CD4-positive, CD25-positive, alpha-beta regulatory T cell (primary cell): ENCODE measurements at places on chromosomes 7 and 10.
A peak's percentile ranks its signal among the peaks of the same experiment; 100 is the strongest.

DNA sequence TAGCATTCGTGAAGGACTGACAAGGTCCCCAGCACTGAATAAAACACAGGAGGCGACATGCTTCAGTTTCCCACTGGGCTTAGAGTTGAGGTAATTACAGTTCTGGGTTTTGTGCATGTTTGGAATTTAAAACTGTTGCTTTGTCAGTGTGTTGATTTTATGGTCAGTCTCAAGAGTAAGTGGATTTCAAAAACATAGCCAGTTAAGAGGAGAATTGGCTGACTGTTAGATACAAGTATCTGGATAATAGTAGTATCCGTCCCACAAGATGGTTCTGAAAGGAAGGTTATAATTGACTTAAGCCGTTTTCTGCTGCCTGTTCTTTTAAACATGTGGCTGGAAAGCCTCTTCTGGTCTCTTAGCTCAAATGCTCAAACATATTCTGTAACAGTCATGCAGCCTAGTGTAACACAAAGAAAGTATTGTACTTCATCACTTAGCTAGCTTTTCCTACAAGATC lies 170.9 kb downstream of the POLR1F start:
- DNase-seq: no peak

DNA sequence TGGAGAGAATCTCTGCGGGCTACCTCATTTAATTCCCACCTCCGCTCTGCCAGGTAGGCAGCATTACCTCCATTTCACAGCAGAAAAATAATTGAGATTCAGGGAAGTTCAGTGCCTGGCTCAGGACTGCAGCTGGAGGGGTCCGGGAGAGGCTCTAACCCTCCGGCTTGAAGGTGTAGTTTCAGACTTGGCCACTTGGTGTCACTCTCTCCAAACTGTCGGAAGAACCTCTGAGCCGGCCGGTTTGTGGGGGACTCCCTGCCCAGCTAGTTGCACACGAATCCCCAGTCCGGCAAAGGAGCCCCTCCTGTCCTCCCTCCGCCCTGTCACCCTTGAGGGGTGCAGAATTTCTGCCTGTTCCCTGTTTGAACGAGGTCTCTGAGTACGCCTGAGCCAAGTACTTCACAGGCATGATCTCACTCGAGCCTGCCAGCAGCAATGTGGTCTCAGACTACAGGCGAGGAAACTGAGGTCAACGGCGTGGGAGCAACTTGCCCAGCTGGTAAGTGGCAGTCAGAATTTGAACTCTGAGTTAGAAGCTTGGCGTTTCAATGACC lies 144.7 kb upstream of the ZNF716 start:
- no peak for DNase-seq

GRCh38 chr10:84822931-84823630 lies 494.7 kb downstream of the CCSER2 start:
- DNase-seq: no peak

DNA sequence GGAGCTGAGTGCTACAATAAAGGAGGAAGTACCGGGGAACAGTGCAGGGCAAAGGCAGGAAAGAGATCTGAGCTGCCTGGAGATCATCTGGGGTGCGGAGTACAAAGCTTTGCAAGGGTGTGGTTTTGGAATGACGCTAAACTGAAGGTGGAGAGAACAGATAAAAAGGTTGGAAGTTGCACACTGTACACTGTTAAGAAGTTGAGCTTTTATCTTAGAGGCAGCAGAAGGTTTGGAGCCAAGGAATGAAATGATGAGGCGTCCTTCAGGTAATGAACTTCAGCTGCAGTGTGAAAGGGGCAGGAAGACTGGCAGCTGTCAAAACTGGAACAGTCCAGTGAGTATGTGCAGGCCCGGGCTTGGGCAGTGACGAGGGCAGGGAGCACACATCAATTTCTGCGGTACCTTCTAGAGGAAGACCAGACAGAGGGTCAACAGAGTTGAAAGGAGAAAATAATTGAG lies 7.2 kb upstream of the ANKRD61 start:
- DNase-seq: no peak

DNA sequence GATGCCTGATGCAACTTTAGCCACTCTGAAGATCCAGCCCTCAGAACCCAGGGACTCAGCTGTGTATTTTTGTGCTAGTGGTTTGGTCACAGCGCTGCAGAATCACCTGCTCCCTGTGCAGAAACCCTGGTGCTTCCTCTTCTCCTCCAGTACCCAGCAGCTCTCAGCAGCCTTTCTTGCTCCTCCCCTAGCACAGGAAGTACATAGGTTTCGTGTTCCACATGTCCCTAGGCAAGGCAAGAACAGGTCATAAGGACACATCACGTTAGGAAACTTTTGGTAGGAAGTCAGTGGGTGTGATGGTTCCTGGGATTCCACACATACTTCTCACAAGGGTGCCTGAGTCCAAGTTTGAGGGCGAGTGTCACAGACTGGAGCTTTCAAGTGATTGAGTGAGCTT lies 167.9 kb upstream of the PRSS1 start:
- peak; percentile 71 for DNase-seq

GRCh38 chr7:92400013-92400412 lies 47.3 kb upstream of the GATAD1 start:
- DNase-seq: no peak

DNA sequence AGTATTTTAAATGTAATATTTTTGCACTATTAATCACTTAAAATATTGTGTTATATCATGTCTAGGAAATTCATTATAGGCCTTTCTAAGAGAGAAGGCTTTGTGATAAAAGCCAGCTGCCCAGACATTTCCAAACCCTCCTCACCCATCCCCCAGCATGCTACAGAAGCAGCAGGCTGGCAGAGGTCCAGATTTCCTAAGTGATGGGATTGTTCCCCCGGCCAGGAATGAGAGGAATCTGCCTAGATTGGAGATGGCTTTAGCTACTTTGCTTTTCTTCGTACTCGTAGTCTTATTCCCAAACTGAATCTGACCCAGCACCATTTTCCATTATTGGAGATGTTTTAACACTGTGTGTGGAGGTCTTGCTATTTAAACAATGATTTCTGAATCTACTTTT lies 29.4 kb downstream of the CDK14 start:
- DNase-seq: no peak

DNA sequence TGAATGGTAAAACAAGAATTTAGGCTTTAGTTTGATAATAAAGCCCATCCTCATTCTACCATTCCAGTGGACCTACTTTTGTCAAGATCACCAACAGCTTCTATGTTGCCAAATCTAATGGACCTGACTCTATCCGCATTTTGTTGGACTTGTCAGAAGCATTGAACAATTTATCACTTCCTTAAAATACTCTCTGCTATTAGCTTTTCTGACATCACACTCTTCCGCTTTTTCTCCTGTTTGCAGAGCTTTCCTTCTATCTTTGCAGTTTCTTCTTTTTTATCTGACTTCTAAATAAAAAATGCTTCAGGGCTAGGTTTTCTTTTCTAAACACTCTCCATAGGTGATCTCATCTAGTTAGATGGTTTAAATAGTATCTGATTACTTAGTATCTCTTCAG lies 42.7 kb upstream of the SMIM30 start:
- DNase-seq: no peak

GRCh38 chr10:78856421-78856820 lies 212.3 kb upstream of the ZMIZ1 start:
- no peak for DNase-seq

DNA sequence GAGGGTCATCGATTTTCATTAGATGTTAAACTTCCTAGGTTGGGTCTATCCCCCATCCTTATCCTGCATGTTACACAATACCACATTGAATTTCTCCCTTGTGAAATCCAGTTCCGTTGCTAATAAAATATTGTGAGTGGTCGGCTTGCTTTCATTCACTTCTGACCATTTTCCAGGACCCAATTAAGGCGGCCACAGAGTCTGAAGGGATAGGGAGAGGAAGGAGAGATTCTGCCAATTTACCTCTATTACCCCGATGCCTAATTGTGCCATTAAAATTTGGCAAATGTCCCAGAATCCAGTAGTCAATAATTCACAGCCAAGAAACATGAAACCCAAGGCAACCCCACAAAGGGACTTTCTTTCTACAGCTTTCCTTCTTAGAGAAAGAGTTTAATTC lies 129.9 kb downstream of the IPMK start:
- DNase-seq: no peak

DNA sequence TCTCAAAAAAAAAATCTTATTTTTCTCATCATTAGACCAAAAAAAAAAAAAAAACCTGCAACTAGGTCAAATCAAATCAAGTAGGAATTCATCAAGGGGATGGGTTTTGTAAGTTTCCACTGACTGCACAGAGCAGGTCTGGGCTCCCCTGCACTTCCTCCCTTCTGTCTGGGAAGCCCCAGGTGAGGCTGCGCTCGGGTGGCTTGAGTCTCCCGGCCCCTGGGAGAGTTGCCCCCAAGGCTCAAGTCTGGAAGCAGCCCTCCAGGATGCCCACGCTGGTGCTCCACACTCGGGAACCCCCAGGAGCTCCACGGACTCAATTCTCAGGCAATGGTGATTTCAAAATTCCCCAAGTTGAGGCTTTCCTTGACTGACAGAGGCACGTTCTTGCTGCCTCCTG lies 41.7 kb upstream of the RBM33 start:
- no peak for DNase-seq

DNA sequence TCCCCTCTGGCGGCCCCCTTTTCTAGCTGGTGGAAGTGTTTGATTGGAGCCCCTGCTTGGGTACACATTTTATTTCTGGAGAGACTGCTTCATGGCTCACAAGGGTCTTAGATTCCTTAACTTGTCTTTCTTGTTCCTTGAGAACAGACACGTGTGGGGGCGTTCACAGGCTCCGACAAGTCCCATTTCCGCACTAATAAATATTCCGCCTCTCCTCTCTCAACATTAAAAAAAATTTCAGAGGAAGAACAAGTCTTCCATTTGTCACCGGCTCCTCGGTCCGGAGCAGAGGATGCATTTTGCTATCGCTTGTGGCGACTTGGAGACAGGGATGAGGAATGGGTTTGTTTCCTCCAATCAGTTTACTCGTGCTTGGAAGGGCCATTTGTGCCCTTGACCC lies 134.0 kb upstream of the PODXL start:
- no peak for DNase-seq

GRCh38 chr10:84308021-84308420 lies 20.4 kb upstream of the CCSER2 start:
- DNase-seq: no peak

GRCh38 chr7:73841689-73842066 lies 638 bp downstream of the METTL27 start:
- no peak for DNase-seq

- peak; percentile 80 for DNase-seq
Observed at GRCh38 chr10:72107325-72108003, 19.1 kb upstream of the SPOCK2 start.

GRCh38 chr10:72392571-72392970 lies 37.9 kb upstream of the DNAJB12 start:
- no peak for DNase-seq

DNA sequence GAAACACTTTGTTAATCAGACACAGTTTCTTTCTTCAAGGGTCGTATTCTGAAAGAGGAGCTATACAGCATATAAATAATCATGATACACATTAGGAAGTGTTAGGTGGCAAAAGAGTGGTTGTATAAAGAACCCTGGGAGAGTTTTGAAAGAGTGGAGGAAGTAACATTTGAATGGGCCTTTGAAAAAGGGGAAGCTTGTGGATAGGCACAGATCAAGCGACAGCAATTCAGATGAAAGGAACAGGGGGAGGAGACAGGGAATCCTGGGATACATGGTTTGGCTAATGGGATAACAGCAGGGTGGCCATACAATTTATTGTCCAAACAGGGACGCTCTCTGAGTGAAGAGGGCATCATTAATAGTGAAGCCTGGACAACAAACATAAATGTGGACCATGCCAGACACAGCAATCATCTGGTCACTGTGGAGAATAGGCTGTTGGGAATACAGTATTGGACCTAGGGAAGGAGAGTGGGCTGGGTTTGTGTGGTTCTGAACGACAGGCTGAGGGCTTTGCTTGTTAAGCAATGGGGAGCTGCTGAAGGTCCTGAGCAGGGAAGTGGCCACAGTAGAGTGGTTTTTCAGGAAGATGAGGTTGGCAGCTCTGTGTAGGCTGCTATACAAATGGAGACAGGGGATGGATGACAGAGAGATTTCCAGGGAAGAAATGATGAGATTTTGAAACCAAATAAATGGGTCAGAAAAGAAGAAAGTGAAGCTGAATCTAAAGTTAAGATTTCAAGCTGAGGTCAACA lies 75.9 kb downstream of the ICA1 start:
- no peak for DNase-seq

GRCh38 chr7:114789161-114789560 lies 132.7 kb upstream of the MDFIC start:
- DNase-seq: no peak

DNA sequence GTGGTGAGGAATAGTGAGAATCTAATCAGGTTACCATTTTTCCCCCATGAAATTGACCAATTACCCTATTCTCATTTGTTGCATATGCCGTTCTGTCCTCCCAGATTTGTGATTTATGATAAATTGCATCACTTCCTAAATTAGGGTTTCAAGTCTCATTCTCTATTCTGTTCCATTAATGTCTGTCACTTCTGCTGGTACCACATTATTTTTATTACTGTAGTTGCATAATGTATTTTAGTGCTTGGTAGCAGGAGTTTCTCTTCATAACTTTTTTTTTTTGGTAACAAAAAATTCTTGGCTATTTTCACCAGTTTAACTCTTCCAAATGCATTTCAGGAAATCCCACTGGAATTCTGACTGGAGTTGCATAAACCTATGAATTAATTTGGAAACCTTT lies 44.0 kb upstream of the FAM133B start:
- DNase-seq: no peak

DNA sequence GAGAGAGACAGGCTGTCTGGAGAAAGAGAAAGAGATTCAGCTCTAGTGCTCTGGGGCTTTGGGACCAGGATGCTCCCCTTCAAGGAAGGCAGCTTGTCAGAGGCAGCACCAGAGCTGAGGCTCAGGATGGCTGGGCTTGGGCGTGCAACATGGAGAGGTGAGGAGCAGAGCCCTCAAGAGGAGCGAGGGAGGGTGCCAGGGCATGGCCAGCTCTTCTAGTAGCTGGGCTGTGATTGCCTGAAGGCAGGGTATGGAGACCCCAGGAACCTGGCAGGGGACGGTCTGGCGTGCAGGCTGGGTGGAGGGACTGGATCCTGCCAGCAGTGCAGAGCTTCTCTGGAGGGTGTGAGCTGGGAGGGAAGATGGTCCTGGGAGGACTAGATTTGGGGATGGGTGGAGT lies 40.2 kb downstream of the ANTXRL start:
- no peak for DNase-seq

DNA sequence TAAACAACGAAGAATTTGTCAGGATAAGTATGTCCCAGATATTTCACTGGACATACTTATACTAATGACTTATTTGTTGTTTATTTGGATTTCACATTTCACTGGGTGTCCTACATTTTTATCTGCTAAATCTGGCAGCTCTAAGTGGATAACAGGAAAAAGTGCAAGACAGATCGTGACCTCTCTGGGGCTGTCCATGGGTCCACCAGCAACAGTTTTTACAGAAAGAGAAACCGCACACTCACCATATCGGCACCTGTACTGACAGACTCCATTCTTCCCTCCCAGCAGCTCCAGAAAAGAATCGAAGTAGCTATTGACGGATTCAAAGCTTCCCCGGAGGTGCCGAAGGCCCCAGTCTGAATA lies 393 bp downstream of the PLA2G12B start:
- no peak for DNase-seq

DNA sequence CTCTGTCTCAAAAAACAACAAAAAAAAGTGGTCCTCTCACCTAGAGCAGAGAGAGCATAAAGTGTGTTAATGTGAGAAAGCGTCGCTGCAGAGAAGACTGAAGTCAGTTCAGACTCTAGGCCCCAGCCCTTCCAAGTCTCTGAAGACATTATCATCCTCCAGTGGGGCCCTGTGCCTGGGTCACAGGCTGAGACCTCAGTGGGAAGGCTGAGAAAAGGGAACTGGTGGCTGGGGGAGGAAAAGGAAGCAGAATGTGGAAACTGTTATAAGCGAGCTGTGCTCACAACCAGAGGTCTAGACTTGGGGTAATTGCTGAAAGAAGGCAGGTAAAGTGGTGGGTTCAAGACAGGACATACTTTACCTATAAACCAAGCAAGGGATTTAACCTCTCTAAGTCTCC lies 4.9 kb upstream of the RRP12 start:
- DNase-seq: no peak
